ENCODE measurements at places on chromosomes 12 and 14.

- no peak for DNase-seq
These were observed 68.9 kb upstream of the SAV1 start for GRCh38 chr14:50736932-50737419.

DNA sequence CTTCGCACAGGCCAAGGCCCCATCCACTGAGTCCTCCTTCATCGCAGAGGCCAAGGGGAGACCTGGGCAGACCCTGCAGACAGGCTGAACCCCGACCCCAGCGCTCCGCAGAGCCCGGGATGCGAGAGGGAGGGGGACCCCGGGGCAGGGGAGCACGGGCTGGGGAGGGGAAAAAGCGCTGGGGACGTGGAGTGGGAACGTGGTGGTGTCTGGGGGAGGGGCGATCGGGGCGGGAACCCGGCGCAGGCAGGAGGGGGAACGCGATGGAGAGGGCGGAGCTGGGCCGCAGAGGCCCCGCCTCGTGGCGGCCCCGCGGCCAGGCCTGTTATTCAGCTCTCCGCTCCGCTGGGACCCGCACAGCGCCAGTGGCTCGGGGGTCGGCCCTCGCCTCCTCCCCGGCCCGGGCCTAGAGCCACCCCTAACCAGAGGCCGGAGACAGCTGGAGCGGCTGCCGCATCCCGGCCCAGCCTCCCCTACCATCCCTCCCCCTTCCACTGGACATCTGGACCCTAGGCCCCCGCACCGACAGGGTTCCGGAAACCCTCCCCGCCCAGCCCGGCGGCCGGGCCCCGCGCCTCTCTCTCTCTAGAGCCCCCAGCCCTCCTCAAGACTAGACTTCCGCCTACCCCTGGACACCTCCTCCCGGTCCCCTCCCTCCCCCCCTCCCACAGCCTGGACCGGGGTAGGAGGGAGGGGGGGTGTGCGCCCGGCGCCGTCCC lies at the start of gene ARHGEF25:
Gene ARHGEF25 (plus strand): TSS at position 328 of the 719 bp plus-strand sequence. CDS start 460 bp downstream, outside the sequence.
- peak; percentile 40 for DNase-seq

DNA sequence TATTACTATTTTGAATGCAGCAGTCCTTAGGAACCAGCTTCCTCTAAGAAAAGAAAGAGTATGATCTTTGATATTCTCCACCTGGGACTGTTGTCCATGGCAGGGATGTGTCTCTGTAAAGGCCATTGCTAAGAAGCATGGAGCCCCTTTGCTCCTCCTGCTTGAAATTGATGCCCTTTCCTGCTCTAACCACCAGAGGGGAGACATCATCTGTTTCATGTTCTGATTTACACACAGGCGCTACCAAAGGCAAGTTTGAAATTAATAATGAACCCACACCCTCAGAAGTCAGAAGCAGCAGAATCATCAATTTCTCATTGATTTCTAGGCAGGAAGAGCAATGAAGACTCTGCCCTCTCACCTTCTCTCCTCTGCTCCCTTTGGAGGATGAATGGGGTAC lies 253.8 kb downstream of the RMST start:
- DNase-seq, result no peak

- DNase-seq, result no peak
These were observed 3.5 kb downstream of the ULK1 start for GRCh38 chr12:131897875-131898274.

- no peak for DNase-seq
These were observed 96.2 kb upstream of the PTPRB start for GRCh38 chr12:70733385-70733784.

GRCh38 chr12:100827901-100828520 lies 33.4 kb downstream of the ANO4 start:
- no peak for DNase-seq

DNA sequence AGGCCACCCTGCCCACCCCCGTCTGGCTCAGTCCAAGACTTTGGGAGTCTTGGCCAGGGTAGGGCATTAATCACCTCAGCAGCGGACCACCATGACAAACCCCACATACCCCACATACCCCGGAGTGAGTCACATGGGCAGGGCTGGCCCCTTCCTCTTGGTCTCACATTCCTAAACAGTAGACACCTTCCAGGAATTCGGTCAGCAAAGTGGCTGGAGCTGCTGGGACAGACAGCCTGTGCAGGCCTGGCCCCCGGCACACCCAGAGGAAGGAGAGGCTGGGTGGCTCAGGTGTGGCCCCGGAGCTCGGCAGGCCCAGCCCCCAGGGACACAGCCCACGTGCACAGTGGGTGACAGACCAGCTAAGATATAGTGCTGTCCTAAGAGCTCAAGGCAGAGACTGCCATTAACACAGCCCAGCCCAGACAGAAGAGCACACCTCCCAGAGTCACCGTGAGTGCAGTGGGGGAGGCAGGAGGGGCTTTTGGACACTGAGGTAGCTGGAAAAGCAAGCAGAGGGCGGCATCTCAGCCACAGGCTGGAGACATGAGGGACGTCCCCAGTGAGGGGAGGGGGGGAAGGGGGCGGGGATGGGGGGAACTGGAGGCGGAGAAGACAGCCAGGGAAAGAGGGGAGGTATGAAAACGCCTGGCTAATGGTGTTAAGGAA lies 24.0 kb downstream of the CCDC85C start:
- no peak for DNase-seq

DNA sequence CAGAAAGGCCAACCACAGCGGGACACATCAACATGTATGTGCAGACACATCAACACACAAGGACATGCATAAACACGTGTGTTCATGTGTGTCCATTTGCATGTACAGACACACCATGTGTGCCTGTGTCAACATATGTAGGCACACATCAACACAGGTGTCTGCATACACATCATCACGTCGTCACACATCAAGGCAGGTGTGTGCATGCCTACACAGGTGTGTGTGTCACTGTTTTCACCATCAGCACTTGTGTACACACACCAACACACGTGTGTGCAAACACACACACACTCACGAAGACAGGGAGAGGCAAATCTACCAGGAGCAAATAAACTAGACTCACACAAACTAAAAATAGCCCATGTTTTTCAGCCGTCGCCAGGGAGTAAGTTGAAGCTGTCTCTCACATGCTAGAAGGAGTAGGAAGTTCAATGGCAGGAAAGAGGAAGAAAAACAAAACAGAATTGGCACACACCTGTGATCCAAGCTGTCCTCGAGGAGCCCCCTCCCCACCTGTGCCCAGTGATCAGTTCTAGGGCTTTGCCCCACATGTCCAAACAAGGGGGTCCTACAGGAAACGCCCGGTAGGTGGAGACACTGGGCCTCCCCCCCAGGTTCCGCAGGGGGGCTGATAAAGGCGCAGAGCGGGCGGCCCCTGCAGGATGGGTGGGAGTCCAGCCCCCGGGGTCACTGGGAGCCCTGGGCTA lies 7.4 kb downstream of the SCARB1 start:
- DNase-seq, result no peak

GRCh38 chr12:56769868-56770267 lies 6.7 kb downstream of the HSD17B6 start:
- no peak for DNase-seq

- no peak for DNase-seq
These were observed 3.2 kb downstream of the LAG3 start for GRCh38 chr12:6775185-6776174.

DNA sequence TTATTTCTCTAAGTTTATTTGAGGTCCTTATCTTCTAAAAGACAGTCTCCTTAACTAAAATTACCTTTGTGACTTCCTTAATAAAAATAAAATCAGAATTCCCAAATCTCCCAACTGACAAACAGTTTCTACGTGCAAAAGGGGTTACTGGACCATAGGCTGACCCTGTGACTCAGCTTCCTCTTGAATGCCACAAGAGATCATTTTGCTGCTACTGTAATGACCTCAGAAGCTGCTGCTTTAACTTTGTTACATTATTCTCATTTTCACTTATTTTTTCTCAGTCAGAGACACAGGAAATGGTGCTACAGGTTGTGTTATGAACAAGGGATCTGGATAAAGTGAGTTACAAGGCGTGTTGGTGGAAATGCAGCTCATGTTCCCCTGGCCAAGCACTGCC lies 132.2 kb upstream of the TMTC2 start:
- no peak for DNase-seq

DNA sequence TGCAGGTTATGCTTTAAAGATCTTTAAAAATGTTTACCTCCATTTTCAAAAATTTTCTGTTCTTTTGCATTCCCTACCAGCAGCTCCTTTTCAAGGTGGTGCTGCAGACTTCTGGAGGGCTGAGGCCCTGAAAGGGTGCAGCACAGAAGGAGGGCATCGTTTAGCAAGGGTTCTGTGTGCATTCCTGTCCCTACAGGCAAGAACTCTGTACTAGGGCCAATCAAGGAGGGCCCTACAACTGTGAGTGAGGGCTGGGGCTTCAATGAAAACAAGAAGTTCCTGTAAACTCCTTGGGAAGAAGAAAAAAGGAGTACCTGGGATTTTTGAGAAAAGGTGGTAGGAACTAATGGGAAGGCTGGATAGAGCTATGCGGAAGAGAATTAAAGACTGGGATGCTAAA lies 50.7 kb upstream of the CSRP2 start:
- DNase-seq, result no peak

DNA sequence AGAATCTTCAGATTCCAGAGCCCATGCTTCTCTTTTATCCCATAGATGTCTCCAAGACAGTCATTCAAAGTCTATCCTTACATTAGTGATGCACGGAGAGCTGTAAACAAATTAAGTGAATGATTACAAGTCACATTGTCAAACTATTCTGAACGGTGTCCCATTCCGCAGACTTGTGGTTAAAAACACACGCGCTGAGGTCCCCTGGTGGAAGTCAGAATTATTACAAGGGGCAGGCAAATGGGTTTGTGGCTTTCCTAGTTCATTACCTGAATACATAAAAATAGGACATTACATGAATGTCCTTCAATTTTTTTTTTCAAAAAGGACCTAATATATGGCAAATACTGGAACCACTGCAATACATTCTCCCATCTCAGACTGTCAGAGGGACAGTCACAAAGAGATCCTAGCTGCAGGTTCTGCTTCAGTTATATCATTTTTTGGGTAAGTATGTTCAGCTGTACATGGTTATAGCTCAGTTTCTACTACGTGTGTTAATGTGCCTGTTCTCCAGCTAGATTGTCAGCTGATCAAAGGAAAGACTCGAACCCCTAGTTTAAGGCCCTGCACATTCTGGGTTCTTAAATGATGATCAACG lies 53.1 kb upstream of the STON2 start:
- peak; percentile 34 for DNase-seq

DNA sequence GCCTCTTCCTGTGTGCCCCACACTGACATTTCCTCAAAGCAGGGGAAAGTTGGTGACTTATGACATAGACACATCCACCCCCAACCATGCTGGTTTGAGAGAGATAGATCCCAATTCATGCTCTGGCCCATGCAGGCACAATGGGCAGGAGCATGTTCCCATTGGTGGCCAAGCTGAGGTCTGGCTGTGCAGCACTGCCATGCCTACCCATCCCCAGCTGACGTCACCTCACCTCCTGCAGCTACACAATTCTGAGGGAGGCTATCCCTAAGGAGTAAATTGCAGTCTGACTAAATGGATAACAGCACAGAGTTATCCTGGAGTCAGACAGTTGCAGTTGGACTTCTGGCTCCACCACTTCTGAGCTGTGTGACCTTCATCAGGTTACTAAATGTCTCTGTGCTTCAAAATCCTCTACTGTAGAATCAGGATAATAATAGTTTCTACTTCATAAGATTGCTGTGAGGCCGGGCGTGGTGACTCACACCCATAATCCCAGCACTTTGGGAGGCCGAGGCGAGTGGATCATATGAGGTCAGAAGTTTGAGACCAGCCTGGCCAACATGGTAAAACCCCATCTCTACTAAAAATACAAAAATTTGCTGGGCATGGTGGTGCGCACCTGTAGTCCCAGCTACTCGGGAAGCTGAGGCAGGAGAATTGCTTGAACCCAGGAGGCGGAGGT lies 323.9 kb downstream of the BCL11B start:
- no peak for DNase-seq

GRCh38 chr12:84290168-84290567 lies 622.4 kb downstream of the SLC6A15 start:
- no peak for DNase-seq

DNA sequence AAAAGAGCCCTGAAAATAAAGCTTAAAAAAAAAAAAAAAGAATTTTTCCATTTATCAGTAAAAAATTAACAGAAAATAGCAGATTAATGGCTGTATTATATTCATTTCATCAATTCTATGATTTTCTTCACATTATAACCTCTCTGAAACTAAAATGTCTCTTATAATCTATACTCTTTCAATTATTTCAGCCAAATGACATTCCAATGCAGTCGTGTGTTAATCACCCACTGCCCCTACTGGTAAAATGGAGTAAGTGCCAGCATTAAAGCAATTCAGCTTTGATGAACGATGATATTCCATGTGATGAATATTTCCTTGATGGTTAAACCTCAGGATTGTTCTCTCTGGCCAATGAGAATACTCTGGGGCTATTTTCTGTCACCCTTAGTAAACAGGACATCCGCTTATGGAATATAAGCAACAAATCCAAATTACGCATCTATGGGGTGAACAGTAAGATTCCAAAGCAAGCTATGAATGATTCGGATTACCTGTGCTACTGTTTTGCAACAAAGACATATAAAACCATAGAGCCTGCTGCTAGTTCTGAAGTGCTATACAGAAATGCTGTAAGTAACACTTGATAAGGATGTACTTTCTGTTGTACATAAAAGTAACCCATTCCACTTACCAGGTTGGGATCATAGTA lies 20.3 kb upstream of the SYCP3 start:
- no peak for DNase-seq

- DNase-seq, result no peak
These were observed 255.8 kb upstream of the FOXN3 start for GRCh38 chr14:89672636-89673511.

DNA sequence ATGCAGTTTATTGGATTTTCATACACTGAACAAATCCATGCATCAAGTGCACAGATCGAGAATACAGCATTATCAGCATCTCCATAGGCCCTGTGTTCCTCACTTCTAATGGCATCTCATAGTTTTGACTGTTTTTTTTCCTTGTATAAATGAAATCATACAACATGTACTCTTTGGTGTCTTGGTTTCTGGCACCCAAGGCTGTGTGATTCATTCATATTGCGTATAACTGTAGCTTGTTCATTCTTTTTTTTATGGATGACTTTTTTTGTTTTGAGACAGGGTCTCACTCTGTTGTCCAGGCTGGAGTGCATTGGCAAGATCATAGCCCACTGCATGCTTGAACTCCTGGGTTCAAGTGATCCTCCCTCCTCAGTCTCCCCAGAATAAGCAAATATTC lies 14.3 kb downstream of the RASSF8 start:
- no peak for DNase-seq

Data from stimulated activated CD4-positive, alpha-beta T cell treated with anti-CD3 and anti-CD28 coated beads, Interleukin-4, amount 100 ng/mL, for 4 hours (primary cell).